ENCODE measurements at places on chromosomes 16 and 17.

DNA sequence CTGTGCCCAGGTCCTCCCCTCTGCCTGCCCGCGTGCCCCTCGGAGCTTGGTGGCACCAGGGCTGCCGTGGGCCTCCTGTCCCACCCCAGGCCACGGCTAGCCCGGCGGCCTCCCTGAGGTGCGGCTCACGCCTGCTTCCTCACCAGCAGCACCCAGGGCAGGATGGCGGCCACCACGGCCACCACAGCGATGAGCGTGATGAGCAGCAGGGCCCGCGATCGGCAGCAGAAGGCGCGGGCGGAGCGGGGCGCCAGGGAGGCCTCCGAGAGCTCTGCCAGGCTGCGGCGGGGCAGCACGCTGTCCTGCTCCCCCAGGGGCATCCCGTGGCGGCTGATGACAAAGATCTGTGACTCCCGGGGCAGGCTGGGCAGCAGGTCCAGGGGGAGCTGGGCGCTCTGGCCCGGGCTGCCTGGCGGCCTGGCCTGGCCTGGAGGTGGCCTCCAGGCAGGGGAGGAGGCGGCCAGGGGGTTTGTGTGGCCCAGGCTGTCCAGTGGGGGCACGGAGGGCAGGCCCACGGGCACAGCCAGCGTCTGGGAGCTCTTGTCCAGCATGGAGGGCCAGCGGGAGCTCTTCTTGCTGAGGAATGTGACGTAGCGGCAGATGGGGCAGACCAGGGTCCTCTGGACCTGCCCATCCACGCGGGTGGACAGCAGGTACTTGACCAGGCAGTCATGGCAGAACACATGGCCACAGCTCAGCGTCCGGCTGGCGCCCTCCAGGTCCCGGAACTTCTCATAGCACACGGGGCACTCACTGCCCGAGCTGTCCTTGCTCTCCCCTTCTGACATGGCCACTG lies 4.8 kb downstream of the RNF222 start:
- ATAC-seq = no peak

- no peak for ATAC-seq
Observed at GRCh38 chr17:77363821-77364361, 223.1 kb downstream of the SEC14L1 start.

- ATAC-seq = no peak
Observed at GRCh38 chr16:54370278-54371040, 83.9 kb upstream of the IRX3 start.

GRCh38 chr17:79543531-79543930 lies 67.3 kb downstream of the RBFOX3 start:
- ATAC-seq = no peak

- peak; percentile 95 for ATAC-seq
Observed at GRCh38 chr17:10737168-10737622, 7.4 kb upstream of the TMEM220 start.

GRCh38 chr17:51548125-51548524 lies 287.8 kb downstream of the UTP18 start:
- ATAC-seq = no peak

Measured in esophagus mucosa (tissue), 1 donor.